ENCODE measurements at places on chromosomes 1 and 21. TPM values are rescaled to one million over a fixed set of nuclear protein-coding genes. Genes with fewer than 3 reads are reported as not detected.

DNA sequence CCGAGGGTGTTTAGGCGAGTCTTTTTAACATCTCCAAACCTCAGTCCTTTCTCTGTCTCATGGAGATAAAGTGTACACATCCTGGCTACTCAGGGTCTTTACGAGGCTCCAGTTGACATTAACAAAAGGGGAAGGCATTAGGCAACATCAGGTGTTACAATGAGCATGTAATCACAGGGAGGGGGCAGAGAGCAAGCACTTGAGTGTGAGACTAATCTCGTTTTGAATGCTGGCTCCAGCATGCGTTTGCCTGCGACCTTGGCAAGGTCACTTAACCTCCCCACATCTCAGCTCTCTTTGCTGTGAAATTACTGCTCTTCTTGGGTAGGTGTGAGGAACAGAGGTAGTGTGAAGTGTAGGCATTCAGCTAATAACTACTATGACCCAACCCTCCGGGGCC, 3.1 kb downstream of the TNNT2 start:
- no peak for DNase-seq
- H3K4me3 ChIP-seq, result no peak overlapping the region
- peaks cover 18% of the 10 kb centered on the region for H3K27me3 ChIP-seq
- H3K36me3 ChIP-seq, result no peaks in the 10 kb centered on the region
- H3K4me1 ChIP-seq, result peaks cover 31% of the 10 kb centered on the region
- H3K27ac ChIP-seq, result peak overlapping the region; percentile 37

TLR5 gene
- total RNA-seq, result 4.2 TPM

DNA sequence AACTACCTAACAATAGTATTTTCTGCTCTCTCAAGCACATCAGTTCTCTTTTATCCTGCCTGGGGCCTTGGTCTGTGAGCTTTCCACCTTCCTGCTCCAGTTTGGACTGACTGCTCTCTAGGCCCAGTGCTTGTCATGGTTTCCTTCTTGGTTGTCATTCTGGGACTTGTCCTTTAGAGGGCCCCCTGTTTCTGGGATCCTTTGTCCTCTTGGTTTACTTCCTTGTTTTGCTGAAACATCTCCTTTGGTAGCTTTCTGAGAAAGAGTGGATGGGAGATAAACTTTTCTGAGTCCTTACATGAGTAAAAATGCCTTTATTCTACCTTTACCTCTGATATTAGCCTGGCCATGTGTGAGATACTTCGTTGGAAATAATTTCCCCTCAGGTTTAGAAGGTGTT, 4.7 kb downstream of the SLC1A7 start:
- no peak overlapping the region for H3K4me3 ChIP-seq
- no peak overlapping the region for H3K27ac ChIP-seq
- DNase-seq, result no peak
- peaks cover 10% of the 10 kb centered on the region for H3K27me3 ChIP-seq

PTGS2 gene
- total RNA-seq, result 2.9 TPM

PNRC2 gene
- 132 TPM for total RNA-seq

ALX3 gene
- 1.4 TPM for total RNA-seq

- H3K27me3 ChIP-seq, result peaks cover 14% of the 10 kb centered on the region
- no peaks in the 10 kb centered on the region for H3K36me3 ChIP-seq
- peak within 1 kb of the TSS; percentile 87 for H3K27ac ChIP-seq
- peaks cover 14% of the 10 kb centered on the region for H3K4me1 ChIP-seq
- H3K4me3 ChIP-seq, result peak within 1 kb of the TSS; percentile 86
Measured at GRCh38 chr21:36156815-36157670, at the start of gene DOP1B. Gene DOP1B, plus strand, starts transcription at chr21:36156824. Its CDS starts 7,910 bp downstream, at chr21:36164734.

ERICH3 gene
- total RNA-seq, result 0.29 TPM

DNA sequence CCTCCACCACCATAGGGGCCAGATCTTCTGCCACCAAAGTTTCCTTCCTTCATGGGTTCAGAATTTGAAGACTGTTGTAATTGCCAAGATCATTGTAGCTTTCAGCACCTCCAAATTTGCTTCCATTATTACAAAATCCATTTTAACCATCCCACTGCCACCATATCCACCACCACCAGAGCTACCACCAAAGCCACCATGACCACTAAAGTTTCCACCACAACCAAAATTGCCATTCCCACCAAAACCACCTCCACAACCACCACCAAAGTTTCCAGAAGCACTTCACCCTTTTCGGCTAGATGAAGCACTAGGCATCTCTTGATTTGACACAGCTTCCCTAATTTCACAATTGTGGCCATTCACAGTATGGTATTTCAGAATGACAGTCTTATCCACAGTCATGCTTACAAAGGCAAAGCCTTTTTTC, 45.2 kb downstream of the SLC30A7 start:
- peaks cover 55% of the 10 kb centered on the region for H3K36me3 ChIP-seq
- H3K27me3 ChIP-seq, result no peaks in the 10 kb centered on the region
- H3K27ac ChIP-seq, result no peak overlapping the region

DNA sequence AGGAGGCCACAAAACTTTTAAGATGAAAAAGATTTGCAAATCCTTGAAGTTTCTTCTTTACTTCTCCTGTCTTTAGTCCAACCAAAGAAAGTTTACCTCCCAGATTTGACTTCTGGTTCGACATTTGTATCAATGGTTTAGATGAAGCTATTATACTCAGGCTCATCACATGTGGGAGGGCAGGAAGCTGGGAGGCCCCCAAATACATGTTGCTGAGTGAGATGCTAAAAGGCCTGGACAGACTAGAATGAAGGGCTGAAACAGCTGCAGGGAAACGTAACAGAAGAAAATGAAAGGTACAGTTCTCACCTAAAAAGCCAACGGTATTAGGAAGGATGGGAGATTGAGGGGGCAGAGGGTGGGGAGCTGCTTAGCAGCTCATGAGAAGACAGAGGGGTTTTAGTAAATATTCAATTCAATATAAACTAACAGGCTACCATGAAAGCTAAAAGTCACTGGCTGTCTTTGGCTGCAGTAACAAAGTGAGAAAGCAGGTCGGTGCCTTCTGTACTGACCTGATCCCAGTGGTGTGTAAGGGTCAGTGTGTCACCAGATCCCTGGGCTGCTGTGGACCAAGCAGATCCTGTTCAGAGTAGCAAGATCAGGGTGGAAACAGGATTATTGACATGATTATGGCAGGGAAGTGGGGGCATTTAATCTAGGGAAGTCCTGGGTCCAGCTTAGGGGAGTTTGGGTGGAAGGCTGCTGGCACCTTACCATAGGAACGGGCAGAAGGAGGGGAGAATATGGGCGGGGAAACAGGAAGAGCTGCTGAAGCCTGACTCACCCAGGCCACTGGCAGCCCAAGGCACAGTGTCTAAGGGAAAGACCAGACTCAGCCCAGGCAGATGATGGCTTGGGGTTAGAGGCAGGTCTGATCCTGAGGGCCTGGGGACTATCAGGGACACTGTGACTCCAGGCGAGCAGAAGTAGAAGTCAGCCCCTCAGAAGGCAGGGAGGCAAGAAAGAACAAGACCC, 60.4 kb downstream of the KCNN3 start:
- H3K36me3 ChIP-seq, result peaks cover 6% of the 10 kb centered on the region
- H3K4me1 ChIP-seq, result peaks cover 70% of the 10 kb centered on the region
- H3K4me3 ChIP-seq, result no peak overlapping the region
- peak overlapping the region; percentile 67 for H3K27ac ChIP-seq
- H3K27me3 ChIP-seq, result peaks cover 31% of the 10 kb centered on the region

DNA sequence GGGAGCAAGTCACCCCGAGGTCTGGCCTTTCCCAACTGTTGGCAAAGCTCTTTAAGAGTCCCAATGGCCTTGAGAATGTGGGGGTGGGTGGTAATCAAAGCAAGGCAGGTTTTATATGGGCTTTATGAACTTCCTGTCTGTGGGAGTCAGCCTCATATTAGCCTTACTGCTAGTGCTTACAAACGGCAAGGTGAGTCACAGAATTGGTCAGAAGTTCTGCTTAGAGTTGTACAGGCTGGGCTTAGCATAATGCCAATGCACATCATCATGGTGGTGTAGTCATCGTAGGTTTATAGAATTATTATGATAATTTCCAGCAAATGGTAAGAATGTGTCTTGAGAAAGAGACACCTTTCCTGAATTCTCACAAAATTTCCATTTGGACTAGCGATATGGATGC, 192.7 kb upstream of the KIAA0040 start:
- H3K36me3 ChIP-seq, result no peaks in the 10 kb centered on the region
- DNase-seq, result no peak
- no peaks in the 10 kb centered on the region for H3K4me1 ChIP-seq
- peaks cover 67% of the 10 kb centered on the region for H3K27me3 ChIP-seq
- no peak overlapping the region for H3K27ac ChIP-seq

DNA sequence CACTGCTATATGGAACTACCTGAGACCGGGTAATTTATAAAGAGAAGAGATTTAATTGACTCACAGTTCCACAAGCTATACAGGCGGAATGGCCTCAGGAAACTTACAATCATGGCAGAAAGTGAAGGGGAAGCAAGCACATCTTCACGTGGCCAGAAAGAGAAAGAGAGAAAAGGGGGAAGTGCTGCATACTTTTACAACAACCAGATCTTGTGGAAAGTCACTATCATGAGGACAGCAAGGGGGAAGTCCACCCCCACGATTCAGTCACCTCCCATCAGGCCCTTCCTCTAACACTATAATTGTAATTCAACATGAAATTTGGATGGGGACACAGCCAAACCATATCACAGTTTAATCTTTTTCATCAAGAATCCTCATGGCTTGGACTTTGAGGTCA, 339.2 kb upstream of the AJAP1 start:
- H3K27me3 ChIP-seq, result peaks cover 2% of the 10 kb centered on the region
- no peak for DNase-seq
- no peak overlapping the region for H3K4me3 ChIP-seq
- no peaks in the 10 kb centered on the region for H3K36me3 ChIP-seq
- H3K4me1 ChIP-seq, result no peaks in the 10 kb centered on the region
- H3K27ac ChIP-seq, result no peak overlapping the region

DNA sequence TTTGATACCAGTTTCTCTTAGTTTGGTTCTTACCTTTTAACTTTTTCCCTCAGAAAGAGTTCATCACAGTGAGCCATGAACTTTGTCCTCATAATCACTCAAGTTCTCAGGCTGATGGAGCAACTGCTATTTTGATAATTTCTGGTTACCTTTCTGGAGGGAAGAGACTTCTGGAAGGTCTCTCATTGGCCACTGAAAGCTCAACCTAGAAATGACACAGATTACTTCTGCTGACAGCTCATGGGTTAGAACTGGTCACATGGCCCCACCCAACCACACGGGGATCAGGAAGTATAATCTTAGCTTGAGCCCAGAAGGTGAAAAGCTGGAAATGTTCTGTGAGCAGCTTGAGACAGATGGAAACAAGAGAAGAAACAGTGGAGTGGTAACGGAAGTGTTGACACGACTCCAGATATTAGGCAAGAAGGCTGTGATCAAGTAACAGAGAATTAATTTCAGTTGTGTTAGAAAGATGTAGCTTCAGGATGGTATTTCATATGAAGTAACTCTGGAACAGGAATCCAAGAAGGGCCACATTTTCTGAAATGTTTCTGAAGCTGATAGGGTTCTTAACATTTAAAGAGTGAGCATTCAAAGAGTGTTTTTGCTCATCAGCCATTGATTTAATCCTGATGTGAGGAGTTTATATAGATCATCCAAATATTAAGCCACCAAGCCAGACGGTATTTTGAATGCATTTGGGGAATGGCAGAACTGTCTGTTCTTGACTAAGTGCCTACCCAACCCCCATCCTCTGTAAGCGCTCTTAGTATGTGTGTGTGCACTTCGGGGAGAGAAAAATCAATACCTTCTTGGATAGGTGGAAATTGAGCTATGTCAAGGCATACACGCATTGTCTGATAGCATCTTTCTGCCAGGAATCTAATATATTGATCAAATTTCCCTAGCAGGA, 21.9 kb upstream of the XPR1 start:
- DNase-seq, result no peak
- no peak overlapping the region for H3K27ac ChIP-seq
- peak overlapping the region; percentile 29 for H3K4me3 ChIP-seq
- H3K36me3 ChIP-seq, result no peaks in the 10 kb centered on the region
- H3K4me1 ChIP-seq, result peaks cover 30% of the 10 kb centered on the region

GRCh38 chr1:239558991-239559390, 172.6 kb downstream of the CHRM3 start:
- peaks cover 5% of the 10 kb centered on the region for H3K27me3 ChIP-seq
- H3K36me3 ChIP-seq, result no peaks in the 10 kb centered on the region
- no peak for DNase-seq

SH3D21 gene
- 15.7 TPM for total RNA-seq

- H3K27me3 ChIP-seq, result peaks cover 3% of the 10 kb centered on the region
- H3K36me3 ChIP-seq, result no peaks in the 10 kb centered on the region
- H3K4me1 ChIP-seq, result peaks cover 8% of the 10 kb centered on the region
- no peak overlapping the region for H3K4me3 ChIP-seq
Measured at GRCh38 chr21:26788790-26789189, 56.4 kb downstream of the ADAMTS1 start.

DNA sequence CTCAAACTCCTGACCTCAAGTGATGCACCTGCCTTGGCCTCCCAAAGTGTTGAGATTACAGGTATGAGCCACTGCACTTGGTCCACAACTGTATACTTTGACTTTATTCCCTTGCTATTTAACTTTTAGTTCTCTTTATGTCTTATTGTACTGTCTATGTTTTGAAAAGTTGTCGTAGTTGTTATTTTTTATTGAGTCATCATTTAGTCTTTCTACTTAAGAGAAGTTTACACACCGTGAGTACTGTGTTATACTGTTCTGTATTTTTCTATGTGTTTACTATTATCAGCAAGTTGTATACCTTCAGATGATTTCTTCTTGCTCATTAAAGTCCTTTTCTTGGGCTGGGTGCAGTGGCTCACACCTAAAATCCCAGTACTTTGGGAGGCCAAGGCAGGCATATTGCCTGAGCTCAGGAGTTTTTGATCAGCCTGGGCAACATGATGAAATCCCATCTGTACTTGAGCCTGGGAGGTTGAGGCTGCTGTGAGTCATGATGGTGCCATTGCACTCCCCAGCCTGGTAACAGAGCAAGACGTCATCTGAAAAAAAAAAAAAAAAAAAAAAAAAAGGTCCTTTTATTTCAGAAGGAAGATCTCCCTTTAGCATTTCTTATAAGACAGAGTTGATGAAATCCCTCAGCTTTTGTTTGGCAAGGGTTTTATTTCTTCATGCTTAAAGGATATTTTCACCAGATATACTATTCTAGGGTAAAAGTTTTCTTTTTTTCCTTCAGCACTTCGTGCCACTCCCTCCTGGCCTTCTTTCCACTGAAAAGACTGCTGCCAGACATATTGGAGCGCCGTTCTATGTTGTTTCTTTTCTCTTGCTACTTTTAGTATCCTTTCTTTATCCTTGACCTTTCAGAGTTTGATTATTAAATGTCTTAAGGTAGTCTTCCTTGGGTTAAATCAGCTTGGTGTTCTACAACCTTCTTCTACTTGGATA, 47.6 kb downstream of the TNFSF18 start:
- no peaks in the 10 kb centered on the region for H3K27me3 ChIP-seq
- no peak overlapping the region for H3K4me3 ChIP-seq
- H3K27ac ChIP-seq, result no peak overlapping the region
- no peaks in the 10 kb centered on the region for H3K36me3 ChIP-seq
